ENCODE measurements at places on chromosomes 2 and 18. TPM values are rescaled to one million over a fixed set of nuclear protein-coding genes. Genes with fewer than 3 reads are reported as not detected.
A peak's percentile ranks its signal among the peaks of the same experiment; 100 is the strongest.

RNF152 gene
- 23.6 TPM for total RNA-seq

KCNF1 gene
- 3.7 TPM for total RNA-seq

STAMBP gene
- total RNA-seq, result 41.0 TPM

RNF144A gene
- total RNA-seq, result 35.6 TPM

MC5R gene
- total RNA-seq, result not detected

- no peaks in the 10 kb centered on the region for H3K36me3 ChIP-seq
- no peaks in the 10 kb centered on the region for H3K27me3 ChIP-seq
- no peaks in the 10 kb centered on the region for H3K4me1 ChIP-seq
- no peak for DNase-seq
- H3K27ac ChIP-seq, result no peak overlapping the region
These were observed 542.3 kb upstream of the VWC2L start for GRCh38 chr2:213868526-213868925.

DNA sequence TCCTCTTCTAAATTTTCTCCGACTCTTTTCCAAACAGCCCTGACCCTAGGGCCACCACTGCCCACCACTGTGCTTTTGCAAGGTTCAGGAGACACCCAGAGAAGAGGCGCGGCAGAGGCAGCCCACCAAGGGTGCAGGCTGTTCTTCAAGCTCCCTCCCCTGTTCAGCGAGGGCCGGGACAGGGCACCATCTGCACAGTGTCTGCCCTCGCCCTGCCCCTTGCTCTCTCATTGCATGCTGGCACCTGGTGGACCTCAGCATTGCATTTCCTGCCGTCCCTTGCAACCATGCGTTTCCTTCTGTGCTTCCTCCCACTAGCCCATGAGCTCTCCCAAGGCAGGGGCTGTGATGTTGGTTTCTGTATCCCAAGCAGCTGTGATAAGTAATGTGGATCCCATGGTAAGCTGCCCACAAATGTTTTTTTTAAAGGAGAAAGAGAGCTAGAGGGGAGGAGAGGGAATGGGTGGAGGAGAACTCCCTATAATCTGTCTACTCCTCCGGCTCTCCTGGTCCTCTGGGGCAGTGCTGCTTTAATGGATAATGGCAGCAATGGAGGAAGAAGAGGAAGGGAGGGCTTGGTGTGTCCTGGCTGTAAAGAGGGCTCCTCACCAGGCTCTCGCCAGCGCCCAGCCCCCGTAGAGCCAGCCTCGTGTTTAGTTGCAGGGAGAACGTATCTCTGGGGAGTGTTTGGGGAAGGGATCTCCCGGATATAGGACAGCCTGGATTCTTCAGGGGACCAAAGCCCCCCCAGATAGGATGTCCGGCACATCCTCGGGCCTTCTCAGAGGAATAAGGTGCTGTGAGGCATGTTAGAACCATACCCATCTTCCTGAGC, 15.6 kb upstream of the YWHAQ start:
- no peaks in the 10 kb centered on the region for H3K27me3 ChIP-seq
- H3K27ac ChIP-seq, result peak overlapping the region; percentile 79
- H3K36me3 ChIP-seq, result no peaks in the 10 kb centered on the region

GRCh38 chr2:239853706-239854327, 171.3 kb downstream of the NDUFA10 start:
- peaks cover 7% of the 10 kb centered on the region for H3K4me1 ChIP-seq
- no peaks in the 10 kb centered on the region for H3K36me3 ChIP-seq
- H3K27me3 ChIP-seq, result peaks cover 5% of the 10 kb centered on the region
- H3K4me3 ChIP-seq, result no peak overlapping the region
- DNase-seq, result no peak

DNA sequence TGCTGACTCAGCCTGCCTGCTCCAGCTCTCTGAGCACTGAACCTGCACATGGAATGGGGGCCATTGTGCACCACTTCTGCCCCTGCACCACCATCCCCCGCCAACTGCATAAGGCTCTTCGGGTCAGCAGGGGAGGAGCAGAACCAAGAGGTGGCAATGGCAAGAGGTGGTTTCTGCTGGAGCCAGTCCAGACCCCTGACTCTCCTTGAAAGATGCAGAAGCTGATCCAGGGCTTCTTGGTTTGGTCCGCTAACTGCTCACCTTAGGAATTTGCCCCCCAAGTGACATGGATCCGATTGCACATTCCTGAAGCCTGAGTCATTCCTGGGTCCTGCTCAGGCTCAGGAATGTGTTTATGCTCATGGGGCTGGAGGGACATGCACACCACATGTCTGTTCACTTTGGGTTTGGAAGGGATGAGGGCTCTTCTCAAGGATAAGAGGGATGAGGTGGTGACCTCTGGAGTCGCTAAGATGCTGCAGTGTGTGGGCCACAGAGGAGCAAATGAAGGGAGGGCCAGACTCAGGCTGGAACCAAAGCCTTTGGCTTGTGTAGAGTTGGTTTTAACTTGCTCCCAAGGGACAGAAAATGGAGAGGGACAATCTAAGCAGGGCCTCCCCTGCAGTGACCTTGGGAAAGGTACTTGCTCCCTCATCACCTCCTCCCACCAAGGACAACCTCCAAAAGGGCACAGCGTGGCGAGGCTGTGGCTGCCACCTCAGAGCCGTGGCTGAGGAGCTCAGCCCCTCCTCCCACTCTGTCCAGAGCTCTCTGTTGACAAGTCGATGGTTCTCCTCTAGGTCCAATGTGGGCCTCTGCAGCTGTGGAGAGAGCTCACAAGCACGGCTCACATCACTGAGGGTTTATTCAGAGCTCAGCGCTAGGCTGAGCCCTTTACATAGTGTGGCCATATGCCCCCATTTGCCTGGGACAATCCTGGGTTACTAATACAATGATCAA, 66.2 kb downstream of the HS1BP3 start:
- no peaks in the 10 kb centered on the region for H3K36me3 ChIP-seq
- peak overlapping the region; percentile 89 for H3K27ac ChIP-seq
- H3K4me3 ChIP-seq, result peak overlapping the region; percentile 53
- H3K4me1 ChIP-seq, result peaks cover 23% of the 10 kb centered on the region
- H3K27me3 ChIP-seq, result no peaks in the 10 kb centered on the region

DNA sequence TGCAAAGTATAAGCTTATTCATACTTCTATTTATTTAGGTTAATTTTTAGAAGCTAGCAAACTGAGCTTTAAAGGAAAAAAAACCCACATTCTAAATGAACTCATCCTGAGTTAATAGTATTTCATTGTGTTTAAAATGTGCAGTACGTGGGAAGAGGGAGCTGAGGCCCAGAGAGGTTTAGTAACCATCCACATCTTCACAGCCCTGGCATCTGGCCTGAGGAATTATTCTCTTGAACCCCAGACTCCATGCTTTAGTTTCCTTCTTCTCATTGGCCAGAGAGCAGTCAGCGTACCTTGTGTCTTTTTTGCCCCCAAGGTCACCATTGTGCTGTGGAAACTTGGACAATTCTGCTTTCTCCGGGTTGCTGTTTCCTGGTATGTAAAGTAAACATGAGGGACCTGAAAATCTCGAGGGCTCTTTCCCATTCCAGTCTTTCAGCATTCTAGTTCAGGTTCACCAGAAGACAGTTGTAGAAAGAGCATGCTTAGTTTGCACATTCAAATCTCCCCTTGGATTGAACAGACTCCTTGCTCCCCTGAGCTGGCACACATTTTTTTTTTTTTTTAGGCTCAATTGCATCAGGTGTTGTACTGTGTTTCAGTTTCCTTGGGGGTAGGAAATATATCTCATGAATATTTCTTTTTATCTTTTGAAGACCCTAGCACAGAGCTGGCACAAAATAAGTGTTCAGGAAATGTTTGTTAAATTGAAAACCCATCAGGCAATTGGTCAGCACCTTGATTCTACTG, 81.4 kb downstream of the MYCN start:
- H3K27ac ChIP-seq, result peak overlapping the region; percentile 15
- H3K27me3 ChIP-seq, result no peaks in the 10 kb centered on the region
- H3K4me1 ChIP-seq, result peaks cover 27% of the 10 kb centered on the region
- no peak for DNase-seq

DNA sequence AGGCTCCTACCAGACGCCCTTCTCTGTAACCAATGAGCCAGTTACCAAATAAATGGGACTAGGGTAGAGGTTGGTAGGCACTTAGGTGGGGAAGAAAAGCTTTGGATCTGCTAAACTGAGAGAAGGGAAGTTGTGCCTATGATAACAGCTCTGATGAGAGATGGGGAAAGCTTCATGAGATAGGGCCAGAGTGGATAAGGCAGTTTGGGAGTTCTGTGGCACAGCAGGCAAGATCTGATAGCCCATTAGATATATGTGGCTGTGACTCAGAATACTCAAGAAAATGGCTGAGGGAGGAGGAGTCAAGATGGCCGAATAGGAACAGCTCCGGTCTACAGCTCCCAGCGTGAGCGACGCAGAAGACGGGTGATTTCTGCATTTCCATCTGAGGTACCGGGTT, 99.8 kb downstream of the PDE11A start:
- no peaks in the 10 kb centered on the region for H3K27me3 ChIP-seq
- H3K4me3 ChIP-seq, result no peak overlapping the region
- H3K4me1 ChIP-seq, result no peaks in the 10 kb centered on the region
- no peaks in the 10 kb centered on the region for H3K36me3 ChIP-seq
- no peak overlapping the region for H3K27ac ChIP-seq

DNA sequence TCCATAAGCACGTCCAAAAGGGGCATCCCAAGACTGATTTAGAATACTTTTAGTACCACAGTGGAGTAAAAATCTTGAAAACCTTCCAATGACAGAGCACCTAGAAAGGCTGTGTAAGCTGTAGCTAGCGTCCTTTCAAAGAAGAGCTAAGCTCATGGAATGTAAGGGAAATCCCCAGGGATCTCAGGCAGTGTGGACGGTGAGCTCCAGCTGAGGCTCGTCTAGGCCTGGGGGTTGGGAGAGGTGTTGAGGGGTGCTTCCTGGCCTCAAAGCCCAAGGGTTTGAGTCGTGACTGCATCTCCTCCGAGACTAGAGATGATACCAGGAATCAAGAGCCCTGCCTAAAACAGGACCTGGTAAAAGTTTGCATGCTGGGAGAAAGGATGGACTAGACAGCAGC, 7.6 kb downstream of the CTIF start:
- peaks cover 69% of the 10 kb centered on the region for H3K4me1 ChIP-seq
- peaks cover 6% of the 10 kb centered on the region for H3K36me3 ChIP-seq
- no peak overlapping the region for H3K4me3 ChIP-seq
- no peaks in the 10 kb centered on the region for H3K27me3 ChIP-seq
- peak overlapping the region; percentile 88 for H3K27ac ChIP-seq
- no peak for DNase-seq

- H3K27me3 ChIP-seq, result peaks cover 4% of the 10 kb centered on the region
- no peak overlapping the region for H3K4me3 ChIP-seq
- DNase-seq, result no peak
- H3K4me1 ChIP-seq, result no peaks in the 10 kb centered on the region
These were observed 274.2 kb downstream of the DYSF start for GRCh38 chr2:71727562-71727961.

DNA sequence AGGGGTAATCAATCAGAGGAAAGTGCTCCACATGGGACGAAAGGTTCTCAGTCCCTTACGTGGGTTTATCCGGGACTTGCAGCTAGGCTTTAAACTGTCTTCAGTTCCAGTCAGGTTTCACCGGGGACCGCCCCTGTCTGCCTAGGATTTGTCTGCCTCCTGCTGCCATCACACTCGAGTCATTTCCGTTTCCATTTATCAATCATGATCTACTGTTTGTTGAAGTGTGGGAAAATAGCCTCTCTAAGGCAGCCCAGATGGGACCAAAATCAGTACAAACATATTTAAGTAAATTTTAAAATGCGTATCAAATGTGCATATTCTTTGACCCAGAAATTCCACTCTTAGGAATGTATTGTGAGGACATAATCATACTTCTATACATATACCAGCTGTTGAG, 10.5 kb downstream of the TRAPPC12 start:
- no peak overlapping the region for H3K27ac ChIP-seq
- no peaks in the 10 kb centered on the region for H3K27me3 ChIP-seq
- no peak overlapping the region for H3K4me3 ChIP-seq

GRCh38 chr2:58667137-58667774, 426.1 kb upstream of the FANCL start:
- no peak overlapping the region for H3K27ac ChIP-seq
- H3K27me3 ChIP-seq, result no peaks in the 10 kb centered on the region
- no peak overlapping the region for H3K4me3 ChIP-seq
- H3K36me3 ChIP-seq, result no peaks in the 10 kb centered on the region
